ENCODE measurements at places on chromosomes 4 and X. TPM values are rescaled to one million over a fixed set of nuclear protein-coding genes. Genes with fewer than 3 reads are reported as not detected.

DNA sequence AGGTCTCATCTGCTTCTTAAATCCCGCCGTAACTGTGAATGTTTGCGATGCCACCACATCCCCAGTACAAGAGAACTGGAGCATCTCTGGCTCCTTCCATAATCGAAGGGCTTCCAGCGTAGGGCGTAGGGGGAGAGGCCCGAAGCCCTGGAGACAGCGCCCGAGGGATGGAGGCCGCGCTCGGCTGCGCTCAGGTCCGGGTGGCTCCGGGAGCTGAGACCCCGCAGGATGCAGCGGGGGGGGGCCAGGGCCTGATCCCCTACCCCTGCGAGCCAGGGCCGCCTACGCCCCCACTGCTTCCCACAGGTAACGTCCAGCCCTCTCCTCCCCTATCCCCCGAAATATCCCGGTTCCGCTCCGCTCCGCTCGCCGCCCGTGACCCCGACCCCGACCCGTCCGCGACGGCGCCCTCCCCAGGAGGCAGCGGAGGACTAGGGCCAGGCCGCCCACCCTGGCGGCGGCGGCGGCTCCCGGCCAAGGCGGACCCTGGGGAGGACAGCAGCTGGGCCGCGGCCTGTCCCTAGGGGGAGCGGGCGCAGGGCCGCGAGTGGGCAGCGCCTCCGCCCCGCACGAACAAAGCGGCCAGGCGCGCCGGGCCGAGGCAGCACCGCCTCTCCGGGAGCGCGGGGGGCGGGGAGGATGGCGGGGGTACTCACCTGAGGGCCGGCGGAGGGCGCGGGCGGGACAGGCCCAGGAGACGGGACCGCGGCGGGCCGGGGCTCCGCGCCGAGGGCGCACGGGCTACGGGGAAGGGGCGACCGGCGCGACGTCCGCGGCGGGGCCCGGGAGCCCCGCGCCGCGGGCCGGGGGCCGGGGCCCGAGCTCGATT, 723 bp downstream of the WDFY3 start:
- no peak overlapping the region for H3K27ac ChIP-seq
- H3K4me1 ChIP-seq = peaks cover 6% of the 10 kb centered on the region
- H3K4me3 ChIP-seq = peak overlapping the region; percentile 42
- no peak for DNase-seq

DNA sequence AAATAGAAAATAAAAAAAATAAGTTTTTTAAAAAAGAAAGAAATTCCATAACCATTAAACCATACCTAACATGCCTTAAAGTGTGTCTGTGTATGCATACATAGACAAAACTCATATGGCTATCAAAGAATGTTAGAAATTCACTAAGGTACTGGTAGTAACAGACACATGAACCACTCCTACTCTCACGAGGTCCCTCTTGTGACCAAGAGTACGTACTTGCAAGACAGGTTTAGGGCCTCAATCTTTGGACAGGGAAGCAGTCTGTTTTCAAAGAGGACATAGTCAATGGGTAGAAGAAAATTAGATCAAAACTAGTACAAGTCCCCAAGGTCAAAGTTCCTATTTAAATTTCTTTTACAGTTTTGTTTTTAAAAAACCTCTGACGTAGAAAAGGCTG, 117.3 kb downstream of the CHM start:
- no peak overlapping the region for H3K4me3 ChIP-seq
- no peak overlapping the region for H3K27ac ChIP-seq
- peaks cover 5% of the 10 kb centered on the region for H3K36me3 ChIP-seq
- DNase-seq = no peak
- H3K4me1 ChIP-seq = no peaks in the 10 kb centered on the region

Gene RAB39B
- total RNA-seq = 12.9 TPM

GRCh38 chrX:36986231-36986630, 21.9 kb upstream of the FAM47C start:
- peaks cover 2% of the 10 kb centered on the region for H3K36me3 ChIP-seq
- H3K4me3 ChIP-seq = no peak overlapping the region
- peaks cover 4% of the 10 kb centered on the region for H3K27me3 ChIP-seq
- no peak overlapping the region for H3K27ac ChIP-seq
- no peak for DNase-seq
- H3K4me1 ChIP-seq = peaks cover 3% of the 10 kb centered on the region

DNA sequence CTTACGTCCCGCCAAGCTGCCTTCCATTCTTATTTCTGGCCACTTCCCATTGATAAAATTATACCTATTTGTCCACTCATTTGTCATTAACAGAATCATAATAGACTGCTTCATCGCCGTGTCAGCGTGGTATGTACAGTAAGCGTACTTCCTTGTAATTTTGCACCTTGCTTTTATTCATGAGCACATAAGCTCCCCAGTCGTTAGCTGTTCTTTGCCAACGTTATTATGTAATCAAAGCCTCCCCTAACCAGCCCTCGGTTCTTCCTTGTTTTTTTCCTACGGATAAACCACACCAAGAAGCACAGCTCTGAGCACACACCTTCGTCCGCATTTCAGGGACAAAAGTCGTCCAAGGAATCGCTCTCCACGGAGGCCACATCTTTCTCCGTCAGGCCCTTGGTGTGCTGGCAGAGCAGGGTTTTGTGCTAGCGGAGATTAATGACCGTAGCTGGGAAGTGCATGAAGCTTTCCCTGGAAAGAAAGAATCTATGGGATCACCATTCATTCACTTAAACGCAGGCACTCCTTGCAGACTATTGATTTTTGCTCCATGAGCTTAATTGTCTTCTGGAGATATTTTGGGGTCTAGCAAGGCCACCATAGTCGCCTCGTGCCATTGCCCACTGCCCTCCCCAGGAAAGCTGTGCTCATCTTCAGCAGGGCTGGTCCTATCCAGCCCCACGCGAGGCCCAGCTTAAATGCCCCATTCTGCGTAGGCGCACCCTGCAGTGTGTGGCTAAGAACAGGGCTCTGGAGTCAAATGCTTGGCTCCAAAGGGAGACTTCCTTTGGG, 200.9 kb upstream of the PSAPL1 start:
- H3K27ac ChIP-seq = no peak overlapping the region
- DNase-seq = no peak
- H3K4me1 ChIP-seq = peaks cover 15% of the 10 kb centered on the region
- H3K4me3 ChIP-seq = no peak overlapping the region

DNA sequence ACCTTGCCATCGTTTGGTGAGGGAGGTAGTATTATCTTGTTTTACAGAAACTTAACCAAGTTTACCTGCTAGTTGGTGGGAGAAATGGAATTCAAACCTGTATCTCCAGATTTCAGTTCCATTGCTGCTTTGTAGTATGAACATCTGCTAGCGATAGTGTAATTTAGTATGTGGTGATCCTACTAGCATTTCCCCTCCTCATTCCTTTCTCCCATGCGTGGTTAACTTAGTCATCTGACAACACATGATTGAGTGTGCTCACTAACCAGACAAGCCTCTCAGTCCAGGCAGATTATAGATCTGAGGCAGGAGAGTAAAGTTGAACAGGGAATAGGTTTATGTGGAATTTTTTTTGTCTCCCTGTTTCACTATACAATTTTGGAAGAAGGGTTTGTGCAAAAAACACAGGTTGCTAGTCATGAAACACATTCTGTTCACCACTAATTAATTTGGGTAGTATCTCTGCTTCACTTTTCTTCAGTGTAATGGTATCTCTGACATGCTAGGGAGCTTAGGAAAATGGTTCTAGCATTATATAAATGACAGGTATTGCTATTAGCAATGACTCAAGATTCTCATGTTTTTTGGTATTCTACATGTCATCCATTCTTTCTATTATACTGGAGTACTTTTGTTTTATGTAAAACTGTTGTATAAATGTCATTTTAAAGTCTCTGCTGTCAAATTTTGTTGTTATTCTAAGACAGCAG, 21.7 kb downstream of the RBPJ start:
- H3K27ac ChIP-seq = no peak overlapping the region
- H3K4me3 ChIP-seq = no peak overlapping the region
- no peaks in the 10 kb centered on the region for H3K27me3 ChIP-seq
- H3K36me3 ChIP-seq = peaks cover 5% of the 10 kb centered on the region

GRCh38 chrX:66042307-66043077, 2.6 kb upstream of the VSIG4 start:
- peaks cover 28% of the 10 kb centered on the region for H3K4me1 ChIP-seq
- H3K27ac ChIP-seq = no peak overlapping the region
- no peak overlapping the region for H3K4me3 ChIP-seq
- no peak for DNase-seq
- peaks cover 5% of the 10 kb centered on the region for H3K36me3 ChIP-seq
- H3K27me3 ChIP-seq = no peaks in the 10 kb centered on the region

All from activated CD8-positive, alpha-beta memory T cell treated with anti-CD3 and anti-CD28 coated beads, Interleukin-2, amount 10 ng/mL, durations not matched to agents 7 days and 5 days (primary cell).